ENCODE measurements at places on chromosomes 1 and 21.

GRCh38 chr1:116661633-116662032 is 5.9 kb downstream of the IGSF3 start:
- DNase-seq: no peak

GRCh38 chr1:199875856-199876255 is 151.7 kb upstream of the NR5A2 start:
- no peak for DNase-seq

DNA sequence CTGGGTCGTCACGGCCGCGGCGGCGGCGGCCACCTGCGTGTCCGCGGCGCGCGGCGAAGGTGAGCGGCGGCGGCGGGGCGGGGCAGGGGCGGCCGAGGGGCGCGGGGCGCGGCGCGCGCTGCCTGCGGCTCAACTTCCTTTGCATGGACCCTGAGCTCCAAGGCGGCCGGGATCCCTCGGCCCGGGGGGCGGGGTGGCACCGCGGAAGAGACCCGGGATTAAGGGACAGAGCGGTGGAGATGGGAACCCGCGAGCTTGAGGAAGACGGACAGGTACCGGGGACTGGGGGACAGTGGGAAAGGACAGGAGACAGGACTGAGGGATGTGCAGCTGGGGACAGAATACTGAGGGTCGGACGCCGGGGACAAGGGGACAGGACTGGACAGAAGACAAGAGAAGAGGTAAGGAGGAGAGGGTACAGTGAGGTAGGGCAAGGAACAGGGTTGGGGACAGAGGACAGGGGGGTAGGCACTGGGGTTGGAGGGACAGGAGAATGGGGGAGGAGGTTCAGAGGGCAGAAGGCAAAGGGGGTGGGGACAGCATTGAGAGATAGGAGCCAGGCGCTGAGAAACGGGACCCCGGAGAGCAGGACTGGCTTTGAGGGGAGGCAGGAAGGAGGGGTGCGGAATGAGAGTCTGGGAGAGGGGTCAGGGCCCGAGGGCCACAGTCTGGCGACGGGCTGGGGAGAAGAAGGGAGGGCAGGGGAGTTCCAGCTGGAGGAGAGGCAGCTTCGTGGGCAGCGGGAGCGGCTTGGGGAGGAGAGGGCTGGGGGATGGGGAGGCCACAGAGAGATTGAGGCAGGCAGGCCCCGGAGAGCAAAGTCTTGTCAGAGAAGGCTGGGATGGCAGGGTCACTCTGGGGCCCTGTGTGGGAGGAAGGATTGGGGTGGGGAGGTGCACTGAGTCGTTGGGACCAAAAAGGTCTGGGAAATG is 648 bp downstream of the EPHA8 start:
- DNase-seq: no peak

- DNase-seq: no peak
Measured at GRCh38 chr1:38656726-38657125, 202.8 kb downstream of the RRAGC start.

DNA sequence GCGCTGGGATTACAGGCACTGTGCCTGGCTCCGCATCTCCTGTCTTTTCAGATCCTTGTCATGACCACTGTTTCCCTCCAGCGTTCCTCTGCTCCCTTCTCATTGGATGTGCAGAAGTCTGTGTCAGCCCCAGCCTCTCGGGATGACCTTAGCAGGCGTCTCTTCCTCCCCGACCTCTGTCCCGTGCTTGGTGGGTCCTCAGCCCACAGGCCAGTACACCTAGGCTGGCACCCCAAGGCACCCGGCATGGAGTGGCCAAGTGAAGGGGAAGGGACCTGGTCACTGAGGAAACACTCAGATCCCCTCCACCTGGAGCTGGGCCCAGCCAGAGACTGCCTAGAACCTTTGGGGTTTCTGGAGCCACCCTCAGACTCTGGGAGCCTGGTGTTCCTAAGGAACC is 2.4 kb upstream of the CLCNKB start:
- no peak for DNase-seq

- DNase-seq: no peak
Measured at GRCh38 chr1:237873487-237874211, 17.1 kb downstream of the ZP4 start.

DNA sequence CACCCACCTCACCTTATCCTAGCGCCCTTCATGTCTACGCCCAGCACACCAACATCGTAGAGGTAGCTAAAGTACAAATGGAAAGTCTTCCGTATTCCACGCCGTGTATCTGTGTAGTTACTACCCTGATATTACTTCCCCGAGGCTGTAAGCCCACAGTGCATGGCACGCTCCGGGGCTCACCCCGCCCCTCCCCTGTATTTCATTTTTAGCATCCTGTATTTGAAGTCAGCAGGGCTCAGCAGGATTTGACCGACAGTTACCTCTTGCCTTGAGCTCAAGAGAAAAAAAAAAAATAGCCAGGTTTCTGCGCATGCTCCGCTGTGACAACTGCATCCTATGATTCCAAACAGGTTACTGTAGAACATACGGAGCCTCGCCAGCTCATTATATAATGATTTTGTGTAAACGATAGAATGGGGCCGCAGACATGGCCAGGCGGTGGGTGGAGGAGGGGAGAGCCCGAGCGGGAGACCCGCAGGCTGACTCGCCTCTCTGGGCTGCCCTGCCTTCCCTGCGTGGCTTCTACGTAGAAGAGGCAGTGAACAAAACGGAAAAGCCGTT is 1.3 kb downstream of the ABCG1 start:
- peak; percentile 41 for DNase-seq
